ELR (cell line): ENCODE measurements at places on chromosomes 6 and 20.

- no peak for DNase-seq
Measured at GRCh38 chr6:14166839-14167238, 49.3 kb downstream of the CD83 start.

DNA sequence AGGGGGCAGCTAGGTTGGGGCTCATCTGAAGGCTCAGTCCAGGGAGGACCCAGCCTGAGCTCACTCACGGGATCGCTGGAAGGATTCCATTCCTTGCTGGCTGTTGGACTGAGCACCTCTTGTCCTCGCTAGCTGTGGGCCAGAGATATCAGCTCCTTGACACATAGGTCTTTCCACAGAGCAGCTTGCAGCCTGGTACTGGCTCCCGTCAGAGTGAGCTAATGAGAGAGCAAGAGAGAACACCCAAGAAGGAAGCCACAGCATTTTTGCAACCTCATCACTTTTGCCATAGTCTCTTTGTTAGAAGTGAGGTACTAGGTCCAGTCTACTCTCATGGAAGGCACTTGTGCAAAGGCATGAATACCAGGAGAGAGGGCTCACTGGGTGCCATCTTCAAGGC lies 179.9 kb downstream of the CDC5L start:
- no peak for DNase-seq

GRCh38 chr20:2346188-2346587 lies 34.5 kb upstream of the TGM6 start:
- DNase-seq, result no peak

GRCh38 chr6:146775220-146775619 lies 176.4 kb downstream of the ADGB start:
- peak; percentile 37 for DNase-seq

- no peak for DNase-seq
Measured at GRCh38 chr6:143803769-143804568, 39.2 kb upstream of the LTV1 start.

- peak; percentile 34 for DNase-seq
Measured at GRCh38 chr6:98942263-98942803, 5.4 kb downstream of the FBXL4 start.

DNA sequence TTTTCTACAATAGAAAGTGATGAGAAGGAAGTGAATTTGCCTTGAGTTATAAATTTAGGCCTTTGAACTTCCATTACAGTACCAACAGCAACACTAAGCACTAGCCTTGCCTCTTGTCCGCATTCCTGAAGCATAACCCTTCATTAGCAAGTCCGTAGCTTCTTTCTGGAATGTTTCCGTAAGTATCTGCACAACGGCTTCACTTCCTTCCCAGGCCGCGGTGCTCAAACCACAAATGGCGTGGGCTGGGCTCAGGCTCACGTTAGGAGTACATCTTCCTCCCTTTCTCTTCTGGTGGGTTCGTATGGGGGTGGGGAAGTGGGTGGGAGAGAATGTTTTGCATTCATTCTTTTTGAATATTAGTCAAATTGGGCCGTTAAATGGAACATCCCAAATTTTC lies 193.8 kb upstream of the SNX9 start:
- DNase-seq, result no peak

DNA sequence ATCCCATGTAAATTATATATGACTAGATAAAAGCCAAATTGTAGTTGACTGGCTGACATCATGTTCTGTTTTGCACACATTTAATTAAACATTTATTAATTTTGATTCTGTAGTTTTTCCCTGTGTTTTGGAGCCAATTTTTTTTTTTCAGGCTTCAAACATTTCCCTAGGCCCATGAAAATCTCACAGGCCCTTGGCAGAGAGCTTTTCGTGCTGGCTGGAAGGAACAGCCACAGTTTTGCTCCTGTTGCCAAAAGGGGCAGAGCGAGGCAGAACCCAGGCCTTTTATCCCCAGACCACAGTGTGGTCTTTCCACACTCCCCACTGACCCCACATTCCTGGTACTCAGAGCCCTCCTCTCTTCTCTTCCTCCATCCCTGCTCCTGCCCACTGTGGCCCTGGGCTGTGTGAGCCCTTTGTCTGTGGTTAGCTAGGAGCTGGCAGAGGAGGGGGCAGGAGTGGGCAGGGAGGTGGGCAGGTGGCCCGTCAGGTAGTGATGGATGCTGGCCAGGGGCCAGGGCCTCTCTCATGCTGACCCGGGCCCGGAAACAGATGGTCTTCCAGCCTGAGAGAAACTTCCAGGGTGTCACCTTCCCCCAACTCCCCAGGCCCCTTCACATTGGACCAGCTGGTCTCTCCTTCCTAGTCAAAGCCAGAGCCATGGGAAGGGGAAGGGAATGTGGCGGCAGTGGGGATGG lies 19.4 kb upstream of the CCM2L start:
- DNase-seq, result no peak

- DNase-seq, result no peak
Measured at GRCh38 chr6:163301726-163302635, 112.5 kb upstream of the QKI start.

GRCh38 chr6:43887906-43888683 lies 118.1 kb downstream of the VEGFA start:
- DNase-seq, result no peak

- DNase-seq, result no peak
Measured at GRCh38 chr6:25122622-25123237, 156.4 kb upstream of the CARMIL1 start.

DNA sequence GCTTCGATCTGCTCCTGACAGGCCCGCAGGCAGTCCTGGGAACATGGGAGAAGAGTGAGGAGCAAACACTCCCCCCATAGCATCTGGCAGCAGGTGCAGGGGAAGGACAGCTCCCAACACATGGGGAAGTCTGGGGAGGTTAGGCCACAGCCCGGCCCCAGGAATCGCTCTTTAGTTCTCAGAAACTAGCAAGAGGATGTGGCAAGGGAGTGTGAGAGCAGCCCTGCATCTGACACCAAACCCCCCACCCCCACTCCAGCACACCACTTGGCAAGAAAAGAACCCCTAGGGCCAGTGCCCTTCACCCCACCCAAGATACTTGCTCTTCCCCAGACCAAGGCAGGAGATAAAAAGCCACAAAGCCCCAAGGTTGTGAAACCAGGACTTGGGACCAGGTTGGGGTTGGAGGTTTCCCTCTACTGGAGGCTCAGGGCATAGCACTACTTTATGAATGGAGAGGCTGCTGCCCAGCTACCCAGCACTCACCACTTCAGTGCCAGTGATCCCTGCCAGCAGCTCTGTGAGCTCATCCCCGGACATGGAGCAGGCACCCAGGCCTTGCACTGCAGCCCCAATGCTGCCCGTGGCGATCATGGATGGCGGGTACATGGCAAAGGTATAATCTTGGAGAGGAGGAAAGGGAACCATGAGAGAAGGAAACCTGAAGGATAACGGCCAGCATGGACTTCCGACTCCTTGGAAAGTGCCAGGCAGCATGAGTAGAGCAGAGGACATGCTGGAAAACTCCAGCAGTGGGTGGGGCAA lies 5.4 kb downstream of the CCND3 start:
- DNase-seq, result peak; percentile 91

DNA sequence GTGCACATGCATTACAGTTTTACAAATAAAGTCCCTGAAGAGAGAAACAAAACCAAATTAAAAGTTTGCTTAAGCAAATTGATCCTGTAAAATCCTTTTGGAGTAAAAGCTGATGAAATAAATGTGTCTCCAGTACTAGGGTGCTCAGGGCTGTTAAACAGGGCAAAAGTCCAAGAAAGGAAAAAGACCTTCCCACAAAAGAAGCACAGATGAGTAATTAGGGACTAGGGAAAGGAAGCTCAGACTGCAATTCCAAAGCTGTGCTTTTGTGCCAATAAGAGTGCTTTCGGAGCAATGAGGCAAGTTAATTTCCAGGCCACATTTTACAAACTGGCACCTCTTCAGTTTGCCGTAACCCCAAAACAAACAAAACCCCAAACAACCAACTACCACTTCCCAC lies 10.4 kb upstream of the RNF182 start:
- peak; percentile 43 for DNase-seq

- no peak for DNase-seq
Measured at GRCh38 chr6:129184324-129184723, 301.4 kb downstream of the LAMA2 start.

- no peak for DNase-seq
Measured at GRCh38 chr6:11656491-11656890, 118.9 kb downstream of the TMEM170B start.

DNA sequence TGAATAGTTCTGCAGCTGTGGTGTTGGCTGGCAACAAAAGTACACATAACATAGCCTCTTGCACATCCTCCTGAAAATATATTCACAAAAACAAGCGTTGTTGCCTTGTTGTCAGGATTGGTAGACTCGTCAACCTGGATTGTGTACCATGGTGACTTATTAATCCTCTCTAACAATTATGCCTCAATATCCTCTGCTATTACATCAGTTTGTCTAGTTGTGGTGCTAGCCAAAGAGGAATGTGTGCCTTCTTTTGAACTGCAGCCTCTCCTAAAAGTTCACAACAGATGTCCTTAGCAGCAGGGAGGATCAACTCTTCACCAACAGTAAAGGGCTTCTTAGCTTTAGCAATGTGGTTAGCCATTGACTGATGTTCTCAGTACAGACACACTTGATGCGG lies 3.6 kb upstream of the SF3B5 start:
- no peak for DNase-seq

DNA sequence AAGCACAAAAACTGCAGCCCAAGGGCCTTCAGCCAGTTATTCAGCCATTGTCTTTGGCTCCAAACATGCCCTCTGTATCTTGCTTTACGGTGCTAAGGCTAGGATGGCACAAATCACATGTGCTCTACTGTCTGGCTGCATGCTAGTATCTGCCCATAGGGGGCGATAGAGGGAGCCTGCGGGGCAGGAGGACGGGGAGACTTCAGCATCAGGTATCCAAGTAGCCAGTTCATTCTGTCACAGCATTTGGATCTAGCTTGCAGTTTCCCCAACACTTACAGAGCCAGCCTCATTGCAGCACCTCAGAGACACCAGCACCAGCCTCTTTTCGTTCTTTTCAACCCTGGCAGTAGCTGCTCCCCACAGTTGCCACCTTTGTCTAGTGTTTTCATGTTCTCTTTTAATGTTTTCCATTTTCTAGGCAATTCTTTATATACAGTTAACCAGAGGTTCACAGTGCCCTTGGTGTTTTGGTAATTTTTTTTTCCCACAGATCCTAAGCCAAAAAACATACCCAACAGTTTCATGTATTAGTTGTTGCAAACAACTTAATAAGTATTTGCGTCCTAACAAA lies 705.9 kb downstream of the PTPRT start:
- no peak for DNase-seq

GRCh38 chr20:43942201-43942590 lies 27.5 kb downstream of the TOX2 start:
- no peak for DNase-seq

GRCh38 chr6:3738381-3739131 lies 13.0 kb downstream of the PXDC1 start:
- DNase-seq, result no peak

DNA sequence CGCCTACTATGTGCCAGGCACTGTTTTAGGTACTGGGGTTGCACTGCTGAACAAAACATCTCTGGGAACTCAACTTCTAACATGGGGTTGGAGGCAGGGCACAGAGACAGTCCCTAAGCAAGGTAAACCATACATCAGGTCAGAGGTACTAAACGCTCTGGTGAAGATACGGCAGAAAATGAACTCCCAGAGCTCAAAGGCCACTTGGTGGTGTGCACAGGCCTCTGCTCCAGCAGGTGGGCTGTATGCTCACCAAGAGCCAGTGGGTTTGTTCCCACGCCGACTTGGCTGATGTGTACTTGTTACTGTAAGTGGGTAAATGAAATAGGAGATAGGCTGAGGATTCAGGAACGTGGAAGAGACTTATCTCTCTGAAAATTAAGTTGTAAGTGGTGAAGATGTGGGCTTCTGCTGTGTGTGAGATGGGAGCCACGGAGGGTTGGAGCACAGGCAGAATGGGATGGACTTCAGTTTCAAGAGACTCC lies 133.4 kb downstream of the PREX1 start:
- DNase-seq, result no peak

GRCh38 chr6:31048099-31048498 lies 37.8 kb downstream of the MUC22 start:
- DNase-seq, result no peak

- DNase-seq, result peak; percentile 39
Measured at GRCh38 chr20:63321148-63321831, 28.3 kb downstream of the COL20A1 start.

DNA sequence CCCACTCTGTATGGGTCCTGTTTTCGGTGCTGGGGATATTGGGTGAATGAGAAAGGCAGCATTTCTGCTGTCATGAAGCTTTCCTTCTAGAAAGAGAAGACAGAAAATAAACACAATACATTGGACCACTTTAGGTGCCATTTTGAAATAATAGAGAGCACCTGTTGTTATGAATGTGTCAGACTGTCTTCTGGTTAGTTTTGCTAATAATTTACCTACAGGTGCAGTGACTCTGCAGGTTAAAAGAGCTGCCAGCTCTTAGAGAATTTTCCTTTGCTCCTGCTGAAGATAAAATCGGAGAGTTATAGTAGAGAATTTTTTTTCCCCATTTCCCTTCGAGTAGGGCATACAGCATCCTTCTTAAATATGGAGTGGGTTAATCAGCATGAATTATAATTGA lies 21.9 kb upstream of the GCLC start:
- DNase-seq, result no peak

- DNase-seq, result no peak
Measured at GRCh38 chr20:1197801-1198200, 5.5 kb upstream of the C20orf202 start.

GRCh38 chr6:142872376-142872775 lies 72.6 kb downstream of the HIVEP2 start:
- DNase-seq, result peak; percentile 44

DNA sequence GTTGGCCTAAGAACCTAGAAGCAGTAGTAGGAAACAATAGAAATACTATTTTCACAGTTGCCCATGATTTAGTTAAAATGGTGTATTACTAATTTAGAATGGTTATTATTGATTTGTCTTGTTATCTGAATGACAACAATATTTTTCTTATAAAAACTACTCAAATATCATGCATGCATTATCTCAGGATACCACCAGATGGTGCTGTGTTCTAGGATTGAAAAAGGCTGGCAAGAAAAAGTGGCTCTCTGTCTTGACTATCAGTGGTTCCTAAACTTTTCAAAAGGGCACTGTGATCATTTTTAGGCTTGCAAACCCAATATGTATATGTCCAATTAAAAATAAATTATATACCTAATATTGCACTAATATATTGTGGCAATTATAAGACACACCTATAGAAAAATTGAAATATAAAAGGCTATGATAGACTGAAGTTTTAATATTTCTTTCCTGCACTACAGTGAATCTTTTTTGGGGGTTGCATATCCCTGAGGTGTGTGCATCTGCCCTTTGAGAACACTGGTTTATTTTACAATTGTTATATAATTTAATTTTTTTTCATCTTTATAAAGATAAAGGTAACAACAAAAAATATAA lies 131.7 kb upstream of the MLIP start:
- peak; percentile 66 for DNase-seq

DNA sequence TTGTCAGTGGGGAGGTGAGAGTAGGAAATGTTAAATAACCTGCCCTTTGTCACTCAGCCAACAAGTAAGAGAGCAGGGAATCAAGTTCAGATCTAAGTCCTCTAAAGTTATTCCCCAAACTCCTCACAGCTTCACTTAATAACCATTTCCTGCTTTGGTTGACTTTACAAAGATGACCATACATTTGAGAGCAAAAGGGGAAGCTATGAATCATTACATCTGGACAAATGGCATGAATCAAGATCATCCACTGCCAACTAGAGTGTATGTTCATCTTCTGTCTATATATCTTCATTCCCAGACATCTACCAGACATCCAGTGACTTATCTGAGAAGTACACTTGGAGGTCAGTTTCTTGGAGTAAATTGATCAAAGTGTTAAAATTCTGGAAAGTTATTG lies 15.1 kb upstream of the HIVEP2 start:
- peak; percentile 74 for DNase-seq
